ENCODE measurements at places on chromosomes 2 and 18.
A peak's percentile ranks its signal among the peaks of the same experiment; 100 is the strongest.

DNA sequence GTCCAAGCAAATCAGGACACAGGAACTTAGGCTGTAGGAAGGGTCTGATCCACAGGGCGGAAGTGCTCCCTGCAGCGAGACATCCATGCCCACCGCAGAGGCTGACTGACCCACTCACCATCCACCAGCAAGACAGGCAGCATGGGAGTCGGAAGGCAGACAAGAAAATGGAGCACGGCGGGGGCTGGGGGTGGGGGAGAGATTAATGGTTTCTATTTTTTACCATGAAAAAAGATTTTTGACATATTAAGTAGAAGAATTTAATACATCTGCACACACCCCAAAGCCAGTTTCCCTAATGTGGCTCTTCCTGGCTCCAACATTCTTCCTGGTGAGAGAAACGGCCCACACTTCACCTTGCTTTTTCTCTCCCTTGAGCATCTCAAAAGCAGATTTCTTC is 55.1 kb upstream of the ST8SIA3 start:
- no peak for ATAC-seq

- ATAC-seq = no peak
Observed at GRCh38 chr18:34397286-34397896, 172.7 kb upstream of the NOL4 start.

DNA sequence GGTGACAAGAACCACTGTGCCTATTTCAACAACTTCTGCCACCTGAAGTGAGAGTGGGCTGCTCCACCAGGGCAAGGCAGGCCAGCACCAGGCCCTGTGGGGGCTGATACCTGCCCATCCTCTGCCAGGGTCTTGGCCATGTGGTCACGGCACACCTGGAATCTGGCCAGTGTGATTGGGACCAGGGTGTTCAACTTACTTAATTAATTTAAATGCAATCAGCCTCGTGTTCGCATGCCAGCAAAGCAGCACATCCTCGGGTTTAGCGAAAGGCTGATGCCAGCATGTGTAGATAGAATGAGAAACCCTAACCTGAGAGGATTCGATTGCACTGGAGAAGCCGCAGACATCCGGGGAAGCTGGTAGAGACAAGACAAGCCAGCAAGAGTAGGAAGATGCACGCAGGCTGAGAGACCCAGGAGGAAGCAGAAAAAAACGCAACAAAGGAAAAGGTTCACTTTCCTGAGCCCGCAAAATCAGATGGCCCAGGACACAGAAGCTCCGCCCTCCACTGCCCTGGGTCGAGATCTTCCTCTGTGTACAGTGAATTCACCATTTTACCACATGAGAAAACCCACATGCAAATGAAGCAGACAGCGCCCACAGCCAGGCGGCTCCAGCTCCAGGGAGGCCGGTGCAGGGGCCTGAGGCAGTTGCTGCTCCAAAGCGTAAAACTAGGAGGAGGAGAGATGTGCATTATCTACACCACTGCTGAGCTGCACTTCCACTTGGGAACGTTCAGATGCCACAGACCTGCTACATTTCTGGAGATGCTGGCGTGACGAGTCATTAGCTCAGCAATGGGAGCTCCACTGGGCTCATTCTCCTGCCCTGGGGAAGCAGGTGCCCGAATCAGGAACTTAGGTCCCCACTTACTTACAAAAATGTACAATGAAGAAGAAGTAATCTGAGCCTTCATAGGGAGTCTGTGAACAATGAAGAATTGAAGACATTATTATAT is 92.1 kb downstream of the TMEM18 start:
- ATAC-seq = no peak

GRCh38 chr2:45769854-45770576 is 118.5 kb downstream of the PRKCE start:
- no peak for ATAC-seq

GRCh38 chr18:9756933-9757470 is 48.9 kb downstream of the RAB31 start:
- ATAC-seq = no peak

- ATAC-seq = no peak
Observed at GRCh38 chr2:120471166-120471565, 125.2 kb downstream of the INHBB start.

DNA sequence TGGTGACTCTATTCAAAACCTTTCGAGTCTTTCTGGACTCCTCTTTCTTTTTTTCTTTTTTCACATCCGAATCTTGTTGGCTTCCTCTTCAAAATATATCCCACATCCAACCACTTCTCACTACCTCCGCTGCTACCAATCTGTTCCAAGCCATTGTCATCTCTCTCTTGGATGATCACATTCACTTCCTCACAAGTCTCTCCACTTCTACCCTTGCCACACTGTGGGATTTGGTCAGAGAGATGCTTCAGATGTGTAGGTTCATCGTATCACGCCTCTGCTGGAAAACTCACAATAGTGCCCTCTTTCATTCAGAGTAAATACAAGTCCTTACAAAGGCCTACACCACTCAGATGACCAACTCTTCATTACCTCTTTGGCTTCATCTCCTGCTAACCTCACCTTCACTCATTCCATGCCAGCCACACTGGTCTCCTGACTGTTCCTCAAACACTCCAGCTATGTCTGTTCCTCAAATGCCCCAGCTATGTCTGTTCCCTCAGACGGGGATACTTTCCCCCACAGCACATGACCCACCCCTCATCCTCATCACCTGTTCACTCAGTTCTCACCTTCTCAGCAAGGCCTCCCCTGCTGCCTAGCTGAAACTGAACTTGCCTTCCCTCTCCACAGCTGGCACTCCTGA is 67.2 kb upstream of the PELI1 start:
- peak; percentile 2 for ATAC-seq

DNA sequence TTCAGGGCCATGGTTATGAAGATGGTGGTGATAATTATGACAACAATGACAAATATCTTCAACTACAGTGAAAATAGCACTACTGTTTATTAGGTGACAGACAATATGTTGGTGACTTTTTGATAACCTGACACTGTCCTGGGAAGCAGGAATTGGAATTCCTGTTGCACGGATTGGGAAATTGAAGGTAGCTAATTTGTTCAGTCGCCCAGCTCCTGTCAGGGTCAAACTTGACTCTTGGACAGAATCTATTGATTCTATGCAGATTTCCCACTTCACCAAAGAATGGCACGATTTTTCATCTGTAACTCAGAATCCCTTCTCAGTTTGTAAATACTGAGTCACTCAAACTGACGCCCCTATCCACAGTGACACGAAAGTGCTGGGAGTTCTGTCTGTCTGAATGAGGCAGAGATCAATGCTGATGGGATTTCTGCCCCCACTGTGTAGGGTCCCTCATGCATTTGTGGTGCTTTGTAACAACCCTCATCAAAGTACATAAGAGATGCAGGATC is 779.5 kb upstream of the ID2 start:
- ATAC-seq = no peak

DNA sequence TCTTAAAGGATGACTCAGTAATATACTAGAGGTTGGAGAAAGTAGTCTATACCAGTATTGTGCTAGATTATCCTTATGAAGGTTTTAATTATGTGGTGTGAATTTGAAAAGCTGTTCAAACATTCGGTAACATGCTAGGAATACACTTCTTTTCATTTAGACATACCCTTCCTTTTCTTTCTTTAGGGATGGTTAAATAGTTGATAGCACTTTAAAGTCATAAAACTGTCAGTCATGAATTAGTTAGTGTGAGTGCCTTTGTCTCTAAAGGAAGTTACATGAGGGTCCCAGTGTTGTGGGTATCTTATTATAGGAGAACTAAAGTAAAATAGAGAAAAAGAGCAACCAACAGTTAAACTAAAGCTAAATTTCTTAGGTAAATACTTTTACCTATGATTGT is 149.3 kb downstream of the CSRNP3 start:
- ATAC-seq = no peak

All from esophagus mucosa (tissue), 1 donor.